KBM-7 (cell line): ENCODE measurements at places on chromosomes 16 and 17.

- DNase-seq, result peak; percentile 79
These were observed 826 bp upstream of the GSE1 start for GRCh38 chr16:85612191-85612800.

DNA sequence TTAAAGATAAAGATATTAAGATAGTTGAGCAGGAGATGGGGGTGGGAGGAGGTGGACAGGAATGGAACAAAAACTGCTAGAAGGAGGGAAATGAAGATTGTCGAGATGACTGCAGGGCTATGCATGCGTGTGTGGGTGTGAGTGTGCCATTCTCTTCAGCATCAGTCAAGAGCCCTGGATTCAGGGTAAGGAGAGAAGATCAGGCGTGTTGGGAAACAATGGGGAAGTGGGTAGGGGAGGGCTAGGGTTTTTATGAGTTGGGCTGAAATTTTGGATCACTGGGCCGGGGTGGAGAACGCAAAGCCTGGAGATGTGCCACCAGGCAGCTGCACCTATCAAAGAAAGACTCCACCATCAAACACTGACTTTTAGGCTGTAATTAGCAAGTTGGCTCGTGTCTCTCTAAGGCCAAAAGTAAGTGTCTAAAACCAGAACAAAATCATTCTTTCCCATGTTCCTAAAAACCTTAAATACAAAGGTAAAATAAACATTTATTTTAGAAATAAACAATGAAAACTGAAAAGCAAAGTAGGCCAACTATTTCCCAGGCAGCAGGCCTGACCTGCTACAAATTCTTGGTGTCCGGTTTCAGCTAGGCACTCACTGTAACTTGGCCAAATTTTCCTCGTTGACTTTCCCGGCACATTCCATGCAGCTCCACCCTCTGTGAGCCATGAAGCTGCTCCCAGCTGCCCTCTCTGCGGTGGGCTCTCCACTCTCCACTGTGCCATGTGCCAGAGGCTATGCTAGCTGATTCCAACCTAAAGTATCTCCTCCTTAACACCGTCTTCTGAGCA, 4.2 kb downstream of the CDRT4 start:
- no peak for DNase-seq

- DNase-seq, result no peak
These were observed 827.6 kb upstream of the CA10 start for GRCh38 chr17:52986056-52986662.

DNA sequence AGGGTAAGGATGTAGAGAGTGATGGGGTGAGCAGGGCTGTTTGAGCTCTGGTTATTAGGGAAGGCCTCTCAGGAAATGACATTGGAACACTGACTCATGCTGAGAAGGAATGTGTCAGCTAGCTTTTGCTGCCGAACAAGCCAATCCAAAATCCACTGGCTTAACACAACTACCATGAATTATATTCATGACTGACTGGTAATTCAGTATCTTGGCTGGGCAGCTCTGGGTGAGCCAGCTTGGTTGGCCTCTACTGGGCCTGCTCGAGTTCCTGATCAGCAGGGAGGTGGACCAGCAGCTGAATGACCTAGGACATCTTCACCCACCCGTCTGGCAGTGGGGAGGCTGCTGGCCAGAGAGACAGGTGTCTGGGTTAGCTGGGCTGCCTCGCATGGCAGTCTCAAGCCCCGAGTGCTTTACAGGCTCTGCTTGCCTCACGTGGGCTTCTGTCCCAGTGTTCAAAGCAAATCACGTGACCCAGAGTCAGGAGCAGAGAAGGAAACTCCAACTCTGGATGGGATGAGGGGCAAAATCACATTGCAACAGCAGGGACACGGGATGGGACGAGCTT, 209.4 kb downstream of the KATNIP start:
- no peak for DNase-seq

DNA sequence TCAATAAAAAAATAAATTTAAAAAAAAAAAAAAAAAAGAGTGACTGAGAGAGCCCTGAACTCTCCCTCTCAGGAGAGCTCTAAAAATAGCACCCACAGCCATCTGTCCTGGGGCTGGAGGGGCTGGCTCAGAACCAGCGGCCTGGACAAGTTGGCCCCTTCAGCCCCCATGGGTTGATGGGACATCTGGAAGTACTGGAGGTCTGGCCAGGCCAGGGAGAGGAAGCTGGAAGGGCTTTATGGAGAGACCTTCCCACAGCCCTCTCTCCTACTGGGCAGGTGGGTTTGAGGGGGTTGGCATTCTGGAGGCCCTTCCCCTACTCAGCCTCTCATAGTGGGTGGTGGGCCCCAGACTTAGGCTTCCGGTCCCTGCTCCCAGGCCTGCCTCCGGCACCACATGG, 93.7 kb upstream of the TMEM97 start:
- DNase-seq, result no peak
